Neural crest cell (in vitro differentiated cells): ENCODE measurements at places on chromosomes 2 and 18. TPM values are rescaled to one million over a fixed set of nuclear protein-coding genes. Genes with fewer than 3 reads are reported as not detected.

GRCh38 chr2:3458396-3459184 lies 60.7 kb downstream of the ADI1 start:
- H3K27me3 ChIP-seq, result no peaks in the 10 kb centered on the region
- H3K27ac ChIP-seq, result no peak overlapping the region
- H3K4me1 ChIP-seq, result peaks cover 7% of the 10 kb centered on the region
- DNase-seq, result no peak

DNA sequence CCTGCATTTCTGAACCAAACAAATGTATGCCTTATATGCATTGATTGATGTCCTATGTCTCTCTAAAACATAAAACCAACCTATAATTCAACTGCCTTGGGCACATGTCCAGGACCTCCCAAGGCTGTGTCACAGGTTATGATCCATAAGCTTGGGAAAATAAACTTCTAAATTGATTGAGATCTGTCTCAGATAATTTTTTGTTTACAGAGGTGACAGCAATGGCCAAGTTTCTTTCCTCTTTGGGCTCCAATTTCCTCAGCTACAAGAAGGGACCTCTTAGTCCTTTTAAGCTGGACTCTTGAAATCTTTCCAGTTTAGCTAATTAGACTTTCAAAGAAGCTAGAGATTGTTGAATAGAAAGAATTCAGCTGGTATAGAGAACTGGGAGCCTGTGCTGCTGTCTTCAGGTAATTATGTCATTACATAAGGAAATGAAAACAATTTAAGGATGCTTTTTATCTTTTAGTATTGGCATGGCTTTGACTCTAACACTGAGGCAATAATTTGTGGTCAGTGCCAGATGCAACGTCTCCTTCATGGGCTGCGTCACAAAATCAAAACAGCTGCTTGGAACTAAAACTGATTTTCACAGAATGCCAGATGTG lies 412.1 kb upstream of the TRIB2 start:
- no peak overlapping the region for H3K4me3 ChIP-seq
- H3K4me1 ChIP-seq, result peaks cover 4% of the 10 kb centered on the region
- no peaks in the 10 kb centered on the region for H3K27me3 ChIP-seq
- H3K36me3 ChIP-seq, result no peaks in the 10 kb centered on the region
- no peak for DNase-seq
- no peak overlapping the region for H3K27ac ChIP-seq

DNA sequence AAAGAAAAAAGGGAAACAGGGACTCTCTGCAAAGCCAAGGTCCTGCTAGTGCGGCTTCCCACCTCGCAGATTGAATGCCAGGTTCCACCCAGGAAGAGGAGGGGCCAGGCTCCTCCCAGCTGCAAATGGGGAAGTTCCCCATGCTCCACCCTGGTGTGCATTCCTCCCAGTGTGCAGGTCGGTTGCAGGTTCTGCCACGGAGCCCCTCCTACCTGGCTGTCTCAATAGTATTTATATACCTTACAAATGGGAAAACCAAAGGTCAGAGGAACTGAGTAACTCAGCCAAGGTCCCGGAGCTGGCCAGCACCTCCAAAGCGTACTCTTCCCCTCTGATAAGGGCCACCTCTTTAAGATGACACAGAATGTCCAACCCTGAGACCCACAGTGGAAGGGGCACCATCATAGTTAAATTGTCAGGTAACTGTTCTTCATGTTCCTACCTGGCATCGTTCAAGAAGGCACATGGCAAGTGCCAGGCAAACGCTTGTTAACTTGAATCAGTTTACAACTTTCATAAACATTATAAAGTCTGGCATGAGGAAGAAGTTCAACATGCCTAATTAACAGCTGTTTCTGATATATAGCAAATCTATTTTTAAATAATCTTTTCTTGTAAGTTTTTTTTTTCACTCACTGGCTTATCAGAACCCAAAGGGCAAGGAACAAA lies 35.5 kb downstream of the POU3F3 start:
- no peak for DNase-seq
- no peak overlapping the region for H3K4me3 ChIP-seq
- peaks cover 10% of the 10 kb centered on the region for H3K27me3 ChIP-seq
- no peaks in the 10 kb centered on the region for H3K36me3 ChIP-seq
- H3K4me1 ChIP-seq, result no peaks in the 10 kb centered on the region

- H3K27ac ChIP-seq, result no peak overlapping the region
- no peaks in the 10 kb centered on the region for H3K36me3 ChIP-seq
- H3K4me1 ChIP-seq, result no peaks in the 10 kb centered on the region
- H3K27me3 ChIP-seq, result no peaks in the 10 kb centered on the region
- peak; percentile 42 for DNase-seq
Observed at GRCh38 chr2:166516712-166517303, 22.8 kb upstream of the SCN7A start.

- H3K27ac ChIP-seq, result no peak overlapping the region
- H3K27me3 ChIP-seq, result no peaks in the 10 kb centered on the region
- H3K36me3 ChIP-seq, result peaks cover 52% of the 10 kb centered on the region
- no peak overlapping the region for H3K4me3 ChIP-seq
- H3K4me1 ChIP-seq, result peaks cover 5% of the 10 kb centered on the region
Observed at GRCh38 chr2:11764359-11764758, 17.9 kb downstream of the LPIN1 start.

DNA sequence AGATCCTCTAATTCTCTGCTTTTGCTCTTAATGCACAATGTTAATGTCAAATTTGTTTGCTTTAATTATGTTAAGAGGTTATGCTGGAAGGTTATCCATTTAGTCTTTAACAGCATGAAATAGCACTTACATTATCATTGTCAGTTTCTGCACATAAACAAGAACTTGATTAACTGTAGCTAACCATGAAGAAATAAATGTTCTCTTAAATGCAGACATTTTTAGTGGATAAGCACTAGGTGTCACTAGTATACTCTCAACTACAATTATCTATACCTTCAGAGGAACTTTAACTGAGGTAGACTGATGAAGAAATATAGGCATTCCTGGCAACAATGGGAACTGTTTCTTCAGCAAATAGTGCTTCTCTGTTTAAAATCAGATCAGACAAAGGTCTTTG lies 178.8 kb upstream of the CHST9 start:
- H3K27me3 ChIP-seq, result no peaks in the 10 kb centered on the region
- H3K36me3 ChIP-seq, result no peaks in the 10 kb centered on the region
- no peak overlapping the region for H3K4me3 ChIP-seq
- H3K4me1 ChIP-seq, result peaks cover 3% of the 10 kb centered on the region
- no peak for DNase-seq
- no peak overlapping the region for H3K27ac ChIP-seq

- no peaks in the 10 kb centered on the region for H3K27me3 ChIP-seq
- H3K36me3 ChIP-seq, result no peaks in the 10 kb centered on the region
- no peak overlapping the region for H3K4me3 ChIP-seq
- H3K27ac ChIP-seq, result no peak overlapping the region
Observed at GRCh38 chr2:71939588-71940535, 207.8 kb downstream of the CYP26B1 start.

DNA sequence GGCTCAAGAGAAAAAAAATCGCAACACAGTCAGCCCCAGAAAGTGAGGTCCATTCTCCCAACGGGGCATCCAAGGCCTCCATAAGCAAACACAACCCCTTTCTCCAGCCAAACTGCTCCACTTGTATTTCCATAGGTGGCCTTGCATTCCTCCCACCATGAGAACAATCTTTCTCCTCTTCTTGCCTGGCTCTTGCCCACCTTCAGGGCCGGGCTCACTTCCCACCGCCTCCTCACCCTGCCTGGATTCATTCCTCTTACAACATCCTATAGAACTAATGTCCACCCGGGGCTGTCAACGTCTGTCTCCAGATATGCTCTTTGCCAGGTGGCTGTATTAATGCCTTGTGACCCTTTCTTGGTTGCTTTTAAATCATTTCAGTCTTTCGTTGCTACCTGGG lies 124.5 kb downstream of the SMAD7 start:
- H3K4me1 ChIP-seq, result peaks cover 61% of the 10 kb centered on the region
- no peaks in the 10 kb centered on the region for H3K27me3 ChIP-seq
- peak overlapping the region; percentile 85 for H3K27ac ChIP-seq
- no peak for DNase-seq

GRCh38 chr18:24935896-24936295 lies 416.1 kb downstream of the ZNF521 start:
- H3K4me1 ChIP-seq, result peaks cover 10% of the 10 kb centered on the region
- no peaks in the 10 kb centered on the region for H3K27me3 ChIP-seq
- no peaks in the 10 kb centered on the region for H3K36me3 ChIP-seq

- no peak for DNase-seq
- H3K4me1 ChIP-seq, result no peaks in the 10 kb centered on the region
- H3K36me3 ChIP-seq, result no peaks in the 10 kb centered on the region
- H3K27me3 ChIP-seq, result peaks cover 2% of the 10 kb centered on the region
Observed at GRCh38 chr2:101195871-101196661, 44.9 kb upstream of the TBC1D8 start.

DNA sequence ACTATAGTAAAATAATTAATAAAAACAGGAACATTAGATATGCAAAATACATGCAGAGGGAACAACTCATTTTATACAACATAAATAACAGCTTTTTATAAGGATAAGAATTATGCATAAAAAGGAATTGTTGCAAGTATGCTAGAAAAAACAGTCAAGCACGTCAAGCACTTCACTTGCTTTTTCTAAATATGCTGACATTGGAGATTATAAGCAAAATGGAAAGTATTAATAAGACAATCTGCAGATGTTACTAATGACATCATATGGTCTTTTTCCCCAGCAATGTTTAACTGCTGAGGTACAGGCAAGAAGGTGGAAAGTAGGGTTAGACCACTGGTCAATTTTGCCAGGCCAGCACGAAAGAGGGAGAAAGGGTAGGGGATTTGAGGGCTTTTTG lies 111.7 kb downstream of the HIBCH start:
- H3K36me3 ChIP-seq, result peaks cover 4% of the 10 kb centered on the region
- DNase-seq, result no peak
- H3K27me3 ChIP-seq, result no peaks in the 10 kb centered on the region

DSG2 gene
- 18.4 and 19.4 TPM in 2 replicates for total RNA-seq

CHRND gene
- 4.1 and 5.8 TPM in 2 replicates for total RNA-seq

OST4 gene
- total RNA-seq, result 232 and 236 TPM in 2 replicates
